Right atrium auricular region (tissue), 2 donors: ENCODE measurements at places on chromosomes 2 and 18. TPM values are rescaled to one million over a fixed set of nuclear protein-coding genes. Genes with fewer than 3 reads are reported as not detected.
A peak's percentile ranks its signal among the peaks of the same experiment; 100 is the strongest.

UGT1A7 gene
- total RNA-seq: not detected

NT5DC4 gene
- not detected for total RNA-seq

GRCh38 chr2:54497763-54498680 is 41.9 kb downstream of the SPTBN1 start:
- DNase-seq: no peak

GRCh38 chr2:101030866-101031554 is 28.9 kb downstream of the RPL31 start:
- DNase-seq: no peak

DNA sequence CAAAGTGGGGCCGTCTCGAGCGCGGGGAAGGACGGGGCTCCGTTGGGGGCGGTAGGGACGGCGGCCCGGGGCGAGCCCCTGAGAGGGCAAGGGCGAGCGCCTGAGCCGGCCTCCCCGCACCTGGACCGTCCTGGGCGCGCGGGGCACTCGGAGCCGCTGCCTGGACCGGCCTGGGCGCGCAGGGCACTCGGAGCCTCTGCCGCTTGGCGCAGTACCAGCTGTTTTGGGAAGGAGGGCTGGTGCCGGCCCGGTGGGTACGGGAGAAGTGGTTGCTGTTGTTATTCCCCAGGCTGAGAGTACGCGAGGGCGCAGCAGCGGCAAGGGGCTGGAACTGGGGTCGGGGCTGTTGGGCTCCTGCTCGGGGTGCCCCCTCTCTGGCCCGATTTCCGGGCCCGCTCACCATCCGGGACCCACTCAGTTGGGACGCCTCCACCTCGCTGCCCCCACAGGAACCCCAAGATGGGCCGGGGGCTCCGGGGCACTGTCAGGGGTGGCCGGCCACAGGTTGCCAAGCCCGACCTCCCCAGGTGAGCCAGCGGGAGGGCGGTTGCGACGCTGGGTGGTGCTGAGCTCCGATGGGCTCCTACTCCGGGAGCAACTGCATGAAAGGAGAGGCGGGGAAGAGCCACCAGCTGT is 579 bp downstream of the ARHGEF4 start:
- DNase-seq: no peak

GRCh38 chr18:36974686-36975085 is 145.8 kb downstream of the KIAA1328 start:
- DNase-seq: no peak

- DNase-seq: no peak
Observed at GRCh38 chr18:74528913-74529312, 5.4 kb upstream of the CNDP1 start.

GRCh38 chr2:106863387-106863786 is 22.6 kb downstream of the ST6GAL2 start:
- no peak for DNase-seq

DNA sequence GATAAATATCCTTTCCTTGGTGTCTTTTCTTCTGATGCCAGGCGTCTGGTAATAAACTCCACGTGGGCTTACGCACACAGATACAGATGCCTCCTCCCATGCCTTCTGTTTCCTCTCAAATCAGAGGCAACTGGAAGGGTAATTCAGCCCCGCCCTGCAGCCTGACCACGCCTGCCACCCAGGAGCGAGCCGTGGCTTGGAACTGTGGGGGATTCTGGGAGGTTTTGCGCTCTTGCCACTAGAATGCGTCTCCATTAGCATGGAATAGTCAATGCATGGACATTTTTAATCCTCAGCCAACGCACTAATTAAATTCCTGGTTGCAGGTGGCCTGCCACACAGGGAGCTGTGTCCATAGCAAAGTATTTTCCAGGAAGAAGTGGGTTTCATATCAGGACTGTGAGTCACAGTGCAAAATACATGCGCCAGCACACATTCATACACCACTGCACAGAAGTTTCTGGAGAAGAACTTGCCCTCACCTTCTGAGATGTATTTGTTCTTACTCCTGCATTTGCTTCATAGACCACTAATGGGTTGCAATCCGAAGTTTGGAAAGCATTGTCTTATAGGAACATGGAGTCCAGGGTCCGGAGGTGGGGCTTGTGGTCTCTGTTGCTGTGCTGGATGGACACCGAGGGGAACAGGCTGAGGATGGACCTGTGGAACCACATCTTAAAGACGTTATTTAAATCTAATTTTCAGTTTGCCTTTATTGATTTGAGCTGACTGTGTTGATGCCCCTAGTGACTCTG is 151.4 kb downstream of the LDLRAD4 start:
- DNase-seq: peak; percentile 53

- no peak for DNase-seq
Observed at GRCh38 chr2:127085317-127085681, 21.7 kb downstream of the BIN1 start.
